ENCODE measurements at places on chromosomes 1 and 21.
A peak's percentile ranks its signal among the peaks of the same experiment; 100 is the strongest.

DNA sequence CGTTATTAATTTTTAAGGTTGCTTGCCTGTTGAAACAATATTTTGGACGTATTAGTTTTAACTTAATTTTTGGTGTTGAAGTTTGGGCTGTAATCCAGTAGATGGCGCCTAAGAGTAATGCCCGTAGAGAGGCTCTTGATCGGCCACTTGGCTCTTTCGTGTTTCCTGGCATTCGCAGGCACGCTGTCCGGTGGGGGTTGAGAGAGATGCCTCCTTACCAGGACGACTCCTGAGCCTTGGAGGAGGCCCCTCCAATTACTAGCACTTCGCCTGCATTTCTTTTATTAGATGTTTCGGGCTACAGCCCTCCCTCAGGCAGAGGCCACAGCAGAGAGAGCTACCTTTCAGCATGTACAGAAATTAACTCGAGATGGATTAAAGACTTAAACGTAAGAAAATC, 12.0 kb downstream of the OR2M4 start:
- DNase-seq: peak; percentile 62

- DNase-seq: peak; percentile 63
These were observed 49.8 kb upstream of the RIPK4 start for GRCh38 chr21:41816583-41817165.

GRCh38 chr1:37267111-37267835, 207.1 kb upstream of the ZC3H12A start:
- no peak for DNase-seq

DNA sequence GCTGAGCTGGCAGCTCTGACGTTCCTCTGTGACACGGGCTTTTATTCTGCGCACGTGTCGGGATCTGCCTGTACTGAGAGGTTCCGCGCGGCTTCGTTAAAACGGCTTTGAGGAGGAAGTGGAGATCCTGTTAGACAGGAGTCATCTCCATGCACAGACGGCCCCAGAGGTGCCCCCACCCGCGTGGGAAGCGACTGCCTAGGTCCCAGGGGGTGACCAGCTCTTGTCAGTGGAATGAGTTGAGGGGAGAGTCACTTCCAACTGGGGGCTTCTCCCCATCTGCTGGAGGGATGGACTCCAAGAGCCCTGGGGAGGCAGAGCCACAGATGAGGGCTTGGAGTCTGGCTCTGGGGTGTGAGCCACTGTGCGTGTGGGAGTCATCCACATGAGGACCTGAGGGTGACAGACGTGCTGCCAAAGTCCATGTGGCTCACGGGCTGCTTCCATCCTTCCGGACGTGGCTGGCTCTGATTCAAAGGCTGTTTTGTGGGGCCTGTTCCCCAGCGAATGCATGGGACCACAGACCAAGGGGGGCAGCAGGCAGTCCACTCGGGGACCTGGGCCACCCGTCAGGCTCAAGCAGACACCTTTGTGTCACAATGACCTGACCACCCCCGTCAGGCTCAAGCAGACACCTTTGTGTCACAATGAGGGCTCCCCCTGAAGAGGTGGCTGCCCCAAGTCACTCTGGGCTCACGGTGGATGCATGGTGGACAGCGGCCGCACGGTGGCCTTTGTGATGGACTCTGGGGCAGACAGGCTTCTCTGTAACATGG, 26.8 kb downstream of the PTTG1IP start:
- DNase-seq: peak; percentile 27

- no peak for DNase-seq
These were observed 256.2 kb downstream of the DYRK1A start for GRCh38 chr21:37622755-37623154.

DNA sequence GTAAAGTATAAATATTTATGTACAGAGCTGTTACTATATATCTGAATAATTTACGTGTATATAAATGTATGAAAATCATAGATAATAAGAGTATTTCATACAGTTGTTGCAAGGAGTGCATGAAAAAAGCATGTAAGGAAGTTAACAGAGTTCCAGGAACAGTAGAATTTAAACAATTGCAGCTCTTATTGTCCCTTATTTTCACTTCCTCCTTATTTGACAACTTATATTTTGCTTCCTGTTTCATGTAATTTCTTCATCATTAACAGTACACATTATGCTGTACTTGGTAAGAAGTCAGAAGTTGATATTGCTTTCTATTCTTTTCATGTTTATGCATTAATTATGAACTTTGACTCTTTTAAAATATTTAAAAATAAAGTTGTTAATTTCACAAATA, 681.5 kb downstream of the LRRIQ3 start:
- DNase-seq: no peak

DNA sequence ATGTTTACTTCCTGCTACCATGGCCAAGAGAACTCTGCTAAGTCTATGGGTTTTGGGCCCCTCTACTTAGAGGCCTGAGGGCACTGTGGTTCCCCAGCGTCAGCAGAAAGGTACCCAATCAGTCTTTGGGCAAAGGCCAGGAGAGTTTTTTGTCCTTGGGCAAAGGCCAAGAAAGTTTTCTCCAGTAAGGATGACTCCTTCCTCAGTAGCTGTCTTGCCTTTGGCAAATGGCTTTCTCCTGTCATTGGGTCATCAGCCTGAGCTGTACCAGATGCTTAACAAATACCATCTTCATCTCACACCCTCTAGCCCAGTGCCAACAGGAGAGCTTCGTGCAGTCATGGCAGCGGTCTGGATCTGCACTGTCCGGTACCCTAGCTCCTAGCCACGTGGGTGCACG, 199.3 kb upstream of the TMEM51 start:
- no peak for DNase-seq

DNA sequence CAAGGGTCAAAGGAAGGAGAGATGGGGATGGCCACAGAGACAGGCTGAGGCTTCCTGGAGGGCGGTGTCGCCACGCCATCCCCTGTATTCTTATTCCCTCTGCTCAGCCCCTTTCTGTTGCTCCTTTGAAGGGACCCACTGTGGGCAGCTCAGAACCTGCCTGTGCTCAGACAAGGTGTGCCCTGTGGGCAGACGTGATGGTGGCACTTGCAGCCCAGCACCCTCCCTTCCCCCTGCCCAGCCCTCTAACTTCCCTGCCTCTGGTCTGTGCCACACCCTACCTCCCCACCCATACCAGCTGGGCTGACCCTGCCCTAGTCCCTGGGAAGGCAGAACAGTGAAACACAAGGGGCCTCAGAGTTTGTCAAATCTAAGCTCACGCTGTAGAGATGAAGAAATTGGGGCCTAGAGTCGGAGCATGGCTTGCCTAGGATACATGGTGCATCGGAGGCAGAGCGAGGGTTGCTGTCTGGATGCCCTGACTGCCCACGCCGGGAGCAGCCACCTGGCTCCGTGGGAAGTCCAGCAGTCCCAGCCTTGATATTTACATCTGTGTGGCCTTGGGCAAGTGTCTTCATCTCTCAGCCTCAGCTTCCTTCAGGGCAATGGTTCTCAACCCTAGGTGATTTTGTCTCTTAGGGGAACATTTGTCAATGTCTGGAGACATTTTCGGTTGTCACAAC, 68.6 kb upstream of the RUNX3 start:
- DNase-seq: no peak

GRCh38 chr21:45892916-45893739, 88.4 kb upstream of the COL6A1 start:
- no peak for DNase-seq

- peak; percentile 29 for DNase-seq
These were observed 23.1 kb upstream of the DYNLT5 start for GRCh38 chr1:66729119-66729518.

GRCh38 chr1:53574621-53575020, 115.4 kb downstream of the DMRTB1 start:
- no peak for DNase-seq

- peak; percentile 65 for DNase-seq
These were observed 13.8 kb upstream of the BOLA1 start for GRCh38 chr1:149885339-149886120.

GRCh38 chr1:36761113-36761512, 273.2 kb downstream of the GRIK3 start:
- no peak for DNase-seq

- DNase-seq: no peak
These were observed 27.6 kb upstream of the LAPTM5 start for GRCh38 chr1:30785181-30785580.

- no peak for DNase-seq
These were observed 62.7 kb downstream of the CD34 start for GRCh38 chr1:207848234-207848633.

GRCh38 chr1:153940756-153941155, 5.8 kb downstream of the DENND4B start:
- no peak for DNase-seq

DNA sequence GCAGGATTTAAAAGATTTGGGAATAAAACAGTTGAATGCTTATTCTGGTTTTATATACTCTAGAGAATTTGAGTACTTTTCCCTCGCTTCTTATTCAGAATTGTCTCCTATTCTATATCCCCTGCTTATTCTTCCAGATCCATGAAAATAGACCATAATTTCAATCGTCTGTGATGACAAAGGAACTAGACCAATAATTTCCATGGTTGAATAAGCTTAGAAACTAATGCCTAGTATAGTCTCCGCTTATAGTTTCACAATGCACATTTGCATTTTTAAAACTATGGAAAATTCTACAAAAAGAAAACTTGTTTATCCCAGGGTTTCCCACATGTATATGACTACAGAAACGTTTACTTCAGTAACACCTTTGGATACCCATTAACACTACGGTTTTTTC, 247.4 kb upstream of the NR5A2 start:
- no peak for DNase-seq

- DNase-seq: no peak
These were observed 181.4 kb upstream of the KIAA0040 start for GRCh38 chr1:175373786-175374623.

GRCh38 chr1:205587581-205587980, 44.2 kb downstream of the ELK4 start:
- DNase-seq: no peak

DNA sequence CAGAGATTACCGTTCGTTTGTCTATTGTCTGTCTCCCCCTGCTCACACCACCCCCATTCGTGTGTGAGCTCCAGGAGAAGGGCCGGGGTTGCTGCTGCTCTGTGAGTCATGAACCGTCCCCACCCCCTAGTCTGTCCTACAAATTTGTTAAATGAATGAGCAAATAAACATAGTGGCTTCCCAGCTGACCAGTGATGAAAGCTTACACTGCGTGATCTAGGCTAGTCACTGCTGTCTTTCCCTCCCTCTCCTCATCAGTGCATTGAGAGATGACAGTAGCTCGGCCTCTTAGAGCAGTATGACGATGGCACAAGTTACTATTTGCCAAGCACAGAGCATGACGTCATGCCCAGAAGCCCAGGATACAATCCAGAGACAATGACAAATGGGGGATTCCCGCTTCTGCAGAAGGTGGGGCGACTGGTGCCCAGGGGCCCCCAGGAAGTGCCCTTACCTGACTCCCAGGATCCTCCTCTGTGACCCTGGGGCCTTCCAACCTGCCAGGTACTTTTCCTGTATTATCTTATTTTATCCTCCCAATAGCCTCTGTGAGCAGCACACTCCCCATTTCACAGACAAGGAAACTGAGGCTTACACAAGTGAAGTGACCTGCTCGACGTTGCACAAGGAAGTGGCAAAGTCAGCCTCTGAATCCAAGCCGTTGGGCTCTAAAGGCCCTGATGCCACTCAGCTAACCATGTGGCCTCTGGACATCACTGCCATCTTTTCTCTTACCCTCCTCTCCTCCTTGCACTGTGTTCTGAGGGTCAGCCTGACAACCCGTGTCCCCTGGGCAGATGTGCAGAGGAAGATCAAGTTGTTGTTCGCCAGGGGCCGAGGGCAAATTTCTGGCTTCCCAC, 8.6 kb upstream of the EPHA2 start:
- DNase-seq: no peak

GRCh38 chr1:6858596-6858995, 73.3 kb downstream of the CAMTA1 start:
- no peak for DNase-seq

DNA sequence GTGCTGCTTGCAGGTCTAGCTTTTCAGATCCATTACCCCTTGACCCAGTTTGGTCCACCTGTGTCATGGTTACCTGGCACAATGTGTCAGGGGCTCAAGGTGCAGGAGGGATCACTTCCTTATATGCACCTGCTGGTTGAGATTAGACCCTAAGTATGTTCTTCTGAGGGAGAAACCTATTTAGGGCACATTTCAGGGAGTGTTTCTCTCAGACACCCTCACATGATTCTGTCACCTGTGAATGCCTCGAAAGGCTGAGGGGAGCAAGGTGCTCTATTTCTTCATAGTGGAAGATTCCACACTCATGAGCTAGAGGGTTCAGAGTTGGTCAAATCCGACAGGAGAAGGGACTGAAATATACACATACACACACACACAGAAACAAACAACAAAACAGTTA, 15.5 kb downstream of the HSD3B2 start:
- no peak for DNase-seq

GRCh38 chr1:65795311-65795710, 2.6 kb downstream of the PDE4B start:
- no peak for DNase-seq
